H1 (cell line): ENCODE measurements at places on chromosomes 4 and X.

- DNase-seq = no peak
Measured at GRCh38 chr4:167183036-167183435, 51.3 kb downstream of the SPOCK3 start.

- no peak for DNase-seq
Measured at GRCh38 chr4:89539374-89539773, 231.8 kb upstream of the GPRIN3 start.

- DNase-seq = no peak
Measured at GRCh38 chr4:1469607-1470392, 63.6 kb upstream of the NKX1-1 start.

DNA sequence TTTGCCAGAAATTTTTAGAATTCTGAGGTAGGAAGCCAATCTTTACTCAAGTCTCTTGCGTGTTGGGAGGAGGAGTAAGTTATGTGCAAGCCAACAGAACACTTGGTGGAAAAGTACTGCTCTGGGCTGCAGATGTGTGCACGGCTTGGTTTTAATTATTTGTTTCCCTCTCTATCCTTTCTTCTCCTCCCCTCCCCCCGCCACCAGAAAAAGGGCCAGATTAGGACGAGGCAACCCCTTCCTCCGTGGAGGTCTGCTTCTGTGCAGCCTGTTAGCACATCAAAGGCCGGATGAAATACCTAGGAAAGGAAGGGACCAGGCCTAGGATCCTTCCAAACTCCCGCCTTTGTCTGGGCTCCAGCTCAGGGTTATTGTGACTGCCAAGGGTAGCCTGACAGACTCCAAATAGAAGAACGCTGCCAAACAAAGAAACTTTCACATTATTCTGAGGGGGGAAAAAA is 1.0 kb upstream of the PGRMC1 start:
- DNase-seq = no peak

- no peak for DNase-seq
Measured at GRCh38 chrX:139299309-139299708, 231.2 kb upstream of the F9 start.

DNA sequence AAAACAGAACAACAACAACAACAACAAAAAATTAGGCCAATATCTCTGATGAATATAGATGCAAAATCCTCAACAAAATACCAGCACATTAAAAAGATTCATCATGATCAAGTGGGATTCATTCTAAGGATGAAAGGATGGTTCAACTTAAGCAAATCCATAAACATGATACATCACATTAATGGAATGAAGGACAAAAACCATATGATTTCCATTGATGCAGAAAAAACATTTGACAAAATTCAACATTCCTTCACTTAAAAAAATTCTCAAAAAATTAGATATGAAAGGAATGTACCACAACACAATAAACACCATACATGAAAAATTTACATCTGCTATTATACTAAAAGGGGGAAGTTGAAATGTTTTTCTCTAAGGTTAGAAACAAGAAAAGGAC is 103.3 kb downstream of the IL15 start:
- no peak for DNase-seq

GRCh38 chrX:3599802-3600430 is 113.5 kb downstream of the PRKX start:
- DNase-seq = no peak

GRCh38 chr4:100348473-100348872 is 158.2 kb upstream of the DDIT4L start:
- DNase-seq = no peak

DNA sequence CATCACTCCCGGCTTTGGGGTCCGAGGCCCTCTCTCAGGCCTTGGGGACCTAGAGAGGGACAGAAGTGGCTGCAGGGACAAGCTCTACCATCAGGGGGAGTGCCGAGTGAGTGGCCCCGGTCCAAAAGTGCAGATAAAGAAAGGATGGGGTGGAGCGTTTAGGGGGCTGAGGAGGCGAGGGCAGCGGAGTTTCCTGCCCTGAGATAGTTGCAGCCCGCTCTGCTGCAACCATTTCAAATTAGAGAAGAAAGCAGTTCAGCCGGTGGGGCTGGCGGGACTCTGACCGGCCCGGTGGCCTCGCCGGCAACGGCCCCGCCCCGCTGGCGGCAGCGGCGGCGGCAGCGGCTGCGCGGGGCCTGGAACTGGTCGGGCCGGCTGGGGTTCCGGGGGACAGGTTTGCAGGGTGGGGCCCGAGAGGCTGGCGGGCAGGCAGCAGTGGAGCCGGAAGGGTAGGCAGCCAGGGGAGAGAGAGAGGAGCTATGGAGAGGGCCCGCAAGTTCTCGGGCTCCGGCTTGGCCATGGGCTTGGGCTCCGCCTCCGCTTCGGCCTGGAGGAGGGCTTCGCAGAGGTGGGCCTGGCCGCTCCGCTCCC is 7.6 kb downstream of the DLG3 start:
- DNase-seq = no peak

- DNase-seq = no peak
Measured at GRCh38 chrX:19670854-19671620, 155.7 kb upstream of the MAP3K15 start.

GRCh38 chr4:183214912-183215488 is 105.1 kb downstream of the CLDN22 start:
- no peak for DNase-seq

DNA sequence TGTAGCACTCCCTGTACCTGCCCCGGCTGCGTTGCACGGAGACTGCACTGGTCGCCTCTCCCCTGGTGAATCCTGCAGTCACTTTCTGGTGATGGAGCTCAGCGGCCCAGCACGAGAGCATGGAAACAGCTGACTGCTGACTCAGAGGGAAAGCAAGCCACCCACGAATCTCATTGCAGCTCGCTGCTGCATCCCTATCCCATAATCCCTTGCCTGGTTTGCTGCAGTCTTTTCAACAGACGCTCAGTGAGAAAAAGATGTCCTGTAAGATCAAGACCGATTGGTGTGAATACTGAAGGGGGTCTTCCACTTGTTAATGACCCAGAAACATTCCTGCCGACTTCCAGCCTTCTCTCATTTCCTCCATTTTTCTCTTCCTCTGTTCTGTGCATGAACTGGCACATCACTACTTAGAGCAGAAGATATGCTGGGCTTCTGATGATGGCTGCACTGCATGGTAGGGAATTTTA is 52.9 kb downstream of the TRIM2 start:
- no peak for DNase-seq

DNA sequence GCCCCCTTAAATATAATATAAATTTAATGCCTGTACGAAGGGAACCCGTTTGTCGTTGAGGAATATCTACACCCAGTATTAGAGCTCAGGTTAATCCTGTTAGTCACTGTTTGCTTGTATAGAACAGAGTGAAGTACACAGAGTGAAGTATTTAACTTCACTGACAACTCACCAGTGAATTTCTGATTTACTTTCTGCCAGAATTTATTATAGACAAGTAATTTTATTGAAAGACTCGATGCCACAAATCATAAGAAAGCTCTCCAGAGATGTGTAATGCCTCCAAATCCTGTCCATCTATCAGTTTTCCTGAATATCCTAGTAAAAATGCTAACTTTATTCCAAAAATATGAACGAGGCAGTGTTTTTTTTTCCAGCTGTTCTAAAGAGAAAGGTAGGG is 1.6 kb downstream of the GAB1 start:
- DNase-seq = no peak

DNA sequence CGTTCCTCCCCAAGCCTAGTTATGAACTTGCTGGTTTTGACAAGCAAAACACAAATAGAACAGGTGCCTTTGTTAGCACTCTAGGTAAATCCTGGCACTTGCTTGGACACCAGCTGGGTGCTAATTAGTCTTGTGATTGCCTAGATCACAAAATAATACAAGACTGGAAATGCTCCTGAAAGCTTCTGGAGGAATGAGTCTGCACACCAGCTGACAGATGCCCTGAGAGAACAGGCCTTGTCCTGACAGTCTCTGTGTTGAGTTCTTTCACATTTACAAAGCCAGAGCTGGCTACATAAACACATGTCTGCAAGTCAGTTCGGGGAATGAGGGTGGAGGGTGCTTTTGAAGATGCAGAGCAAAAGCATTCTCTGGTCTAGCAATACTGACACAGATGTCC is 93.8 kb downstream of the ELOVL6 start:
- no peak for DNase-seq

DNA sequence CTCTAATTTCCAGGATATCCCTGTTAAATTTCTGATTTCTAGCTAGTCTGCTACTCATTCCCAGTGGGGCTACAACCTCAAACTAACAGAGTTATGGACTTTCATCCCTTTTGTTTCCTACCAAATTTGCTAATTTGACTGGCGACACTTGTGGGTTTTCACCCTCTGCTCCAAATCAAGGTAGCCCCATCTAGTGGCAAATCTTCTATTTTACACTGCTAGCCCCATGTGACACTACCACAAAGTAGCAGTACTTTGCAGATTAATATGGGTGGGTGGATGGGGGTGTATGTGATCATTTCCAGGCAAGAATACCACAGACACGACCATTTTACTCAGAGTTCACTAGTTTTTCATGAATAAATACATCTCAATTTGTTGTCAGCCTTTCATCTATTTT is 150.3 kb downstream of the MSL3 start:
- no peak for DNase-seq

GRCh38 chrX:28802625-28803024 is 215.4 kb downstream of the IL1RAPL1 start:
- no peak for DNase-seq

DNA sequence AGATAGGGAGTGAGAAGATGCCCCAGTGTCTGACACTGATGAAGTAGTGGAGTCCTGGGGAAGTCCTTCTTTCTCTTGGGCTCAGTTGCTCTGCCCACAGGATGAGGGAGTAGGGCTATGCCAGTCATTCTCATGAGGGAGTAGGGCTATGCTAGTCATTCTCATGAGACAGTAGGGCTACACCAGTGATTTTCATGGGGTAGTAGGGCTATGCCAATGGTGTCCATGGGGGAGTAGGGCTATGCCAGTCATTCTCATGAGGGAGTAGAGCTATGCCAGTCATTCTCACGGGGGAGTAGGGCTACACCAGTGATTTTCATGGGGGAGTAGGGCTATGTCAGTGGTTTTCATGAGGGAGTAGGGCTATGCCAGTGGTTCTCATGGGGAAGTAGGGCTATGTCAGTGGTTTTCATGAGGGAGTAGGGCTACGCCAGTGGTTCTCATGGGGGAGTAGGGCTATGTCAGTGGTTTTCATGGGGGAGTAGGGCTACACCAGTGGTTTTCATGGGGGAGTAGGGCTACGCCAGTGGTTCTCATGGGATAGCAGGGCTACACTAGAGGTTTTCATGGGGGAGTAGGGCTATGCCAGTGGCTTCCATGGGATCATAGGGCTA is 43.3 kb upstream of the SOD3 start:
- DNase-seq = no peak

DNA sequence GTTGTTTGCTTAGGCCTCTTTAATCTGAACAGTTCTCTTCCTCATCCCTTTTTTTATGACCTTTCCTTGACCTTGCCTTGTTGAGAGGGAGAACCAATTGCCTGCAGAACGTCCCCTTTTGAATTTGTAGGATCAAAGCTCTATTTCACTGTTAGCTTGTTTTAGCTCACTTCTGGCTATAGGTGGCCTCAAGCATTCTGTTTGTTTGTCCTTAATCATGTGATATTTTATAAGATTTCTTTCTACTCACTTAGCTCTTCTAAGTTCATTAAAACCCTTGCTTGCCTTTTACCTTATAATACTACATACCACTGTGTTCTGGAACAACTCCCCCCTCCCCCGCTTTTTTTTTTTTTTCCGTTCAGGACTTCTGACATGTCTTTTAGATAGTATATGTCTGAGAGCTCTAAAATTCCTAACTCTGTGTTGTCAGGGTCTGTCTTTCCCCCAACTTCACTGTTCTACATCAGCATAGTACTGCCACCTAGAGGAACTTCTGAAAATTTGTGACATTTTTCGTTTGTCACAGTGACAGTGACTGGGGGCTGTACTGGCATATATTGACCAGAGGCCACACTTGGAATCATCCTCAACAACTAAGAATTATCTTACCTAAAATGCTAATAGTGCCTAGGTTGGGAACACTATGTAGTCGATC is 128.5 kb downstream of the LARP7 start:
- DNase-seq = peak; percentile 9

GRCh38 chr4:186861317-186861716 is 137.7 kb upstream of the FAT1 start:
- no peak for DNase-seq

- DNase-seq = no peak
Measured at GRCh38 chr4:5863461-5864113, 29.3 kb downstream of the CRMP1 start.
